Posterior cingulate gyrus (tissue), 11 donors: ENCODE measurements at places on chromosomes 1 and 21.

GRCh38 chr1:34977858-34978257 is 7.3 kb downstream of the TMEM35B start:
- DNase-seq = no peak

- DNase-seq = peak; percentile 83
These were observed 2.0 kb downstream of the ADAMTS1 start for GRCh38 chr21:26842974-26843932.

DNA sequence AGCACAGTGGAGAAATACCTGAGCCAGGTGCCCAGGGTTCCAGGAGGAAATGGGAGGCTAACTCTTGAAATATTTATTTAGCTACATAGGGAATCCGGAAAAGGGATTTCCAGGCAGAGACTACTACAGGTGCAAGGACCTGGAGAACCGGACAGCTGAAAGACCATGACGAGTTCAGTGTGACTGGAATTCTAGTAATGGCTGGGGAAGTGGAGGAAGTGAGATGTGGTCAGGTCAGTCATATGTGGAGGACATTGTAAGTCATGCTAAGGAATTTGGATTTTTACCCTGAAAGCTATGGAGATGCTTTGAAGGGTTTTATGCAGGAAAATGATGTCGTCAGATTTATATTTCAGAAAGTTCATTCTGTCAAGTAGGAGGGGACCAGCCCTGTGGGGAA is 1.8 kb downstream of the CAP1 start:
- DNase-seq = no peak

GRCh38 chr1:57424231-57425027 is 569 bp upstream of the DAB1 start:
- peak; percentile 92 for DNase-seq

GRCh38 chr1:53678938-53679825 is 59.8 kb downstream of the GLIS1 start:
- no peak for DNase-seq

DNA sequence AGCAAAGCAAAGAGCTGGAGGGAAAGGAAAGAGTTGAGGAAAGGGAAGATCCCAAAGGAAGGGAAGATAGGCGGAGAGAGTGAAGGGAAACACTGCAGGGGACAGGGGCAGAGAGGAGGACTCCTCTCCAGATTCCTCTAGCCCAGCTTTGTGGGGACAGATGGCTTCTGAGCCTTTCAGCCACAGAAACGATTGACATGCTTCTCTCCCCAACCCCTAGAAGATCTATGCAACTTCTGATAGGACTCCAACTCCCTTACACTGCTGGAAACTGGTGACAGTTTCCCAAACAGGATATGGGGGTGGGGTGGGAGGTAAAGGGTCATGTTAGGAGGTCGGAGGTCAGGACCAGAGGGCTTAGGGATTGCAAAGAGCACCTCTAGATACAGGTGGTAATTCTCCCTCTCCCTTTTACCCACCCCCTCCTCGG is 6.5 kb downstream of the MEX3A start:
- DNase-seq = no peak

DNA sequence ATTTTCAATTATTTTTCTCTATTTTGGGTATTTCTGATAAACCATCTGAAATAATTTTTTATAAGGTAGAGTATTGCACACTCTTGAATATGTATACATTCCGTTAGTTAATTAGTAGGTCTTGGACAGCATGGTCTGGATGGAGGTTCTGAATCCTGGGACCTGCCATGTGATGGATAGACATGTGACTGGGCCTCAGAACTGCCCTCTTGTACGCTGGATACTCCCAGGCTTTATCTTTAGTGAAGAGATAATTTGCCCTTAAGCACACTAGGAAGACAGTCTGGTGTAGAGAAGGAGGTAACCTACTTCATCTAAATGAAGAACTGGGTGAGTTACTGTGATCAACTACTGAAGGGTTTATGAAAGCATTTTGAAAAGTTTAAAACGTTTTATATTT is 48.9 kb downstream of the CNIH3 start:
- no peak for DNase-seq

- no peak for DNase-seq
These were observed 36.7 kb downstream of the DISC1 start for GRCh38 chr1:231663211-231663792.

DNA sequence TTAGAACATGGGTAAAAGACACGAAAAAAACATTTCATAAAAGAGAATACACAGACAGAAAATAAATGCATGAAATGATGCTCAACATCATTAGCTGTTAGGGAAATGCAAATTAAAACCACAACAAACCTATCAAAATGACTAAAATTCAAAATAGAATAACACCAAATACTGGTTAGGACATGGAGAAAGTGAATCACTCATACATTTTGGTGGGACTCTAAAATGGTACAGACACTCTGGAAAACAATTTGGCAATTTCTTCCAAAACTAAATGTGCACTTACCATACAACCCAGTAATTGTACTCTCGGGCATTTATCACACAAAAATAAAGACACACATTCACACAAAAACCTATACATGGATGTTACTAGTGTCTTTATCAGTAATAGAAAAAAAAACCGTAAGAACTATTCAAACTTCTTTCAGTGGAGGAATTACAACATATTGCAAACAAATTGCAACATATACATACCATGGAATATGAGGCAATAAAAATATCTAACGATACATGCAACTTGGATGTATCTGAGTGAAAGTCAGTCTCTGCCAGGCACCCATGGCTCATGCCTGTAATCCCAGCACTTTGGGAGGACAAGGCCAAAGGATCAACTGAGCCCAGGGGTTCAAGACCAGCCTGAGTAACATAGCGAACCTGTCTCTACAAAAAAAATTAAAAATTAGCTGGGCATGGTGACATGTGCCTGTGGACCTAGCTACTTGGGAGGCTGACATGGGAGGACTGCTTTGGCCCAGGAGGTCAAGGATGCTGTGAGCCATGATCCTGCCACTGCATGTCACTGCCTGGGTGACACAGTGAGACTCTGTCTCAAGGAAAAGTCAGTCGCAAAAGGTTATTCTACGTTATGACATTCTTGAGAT is 19.6 kb downstream of the HSF2BP start:
- DNase-seq = no peak

DNA sequence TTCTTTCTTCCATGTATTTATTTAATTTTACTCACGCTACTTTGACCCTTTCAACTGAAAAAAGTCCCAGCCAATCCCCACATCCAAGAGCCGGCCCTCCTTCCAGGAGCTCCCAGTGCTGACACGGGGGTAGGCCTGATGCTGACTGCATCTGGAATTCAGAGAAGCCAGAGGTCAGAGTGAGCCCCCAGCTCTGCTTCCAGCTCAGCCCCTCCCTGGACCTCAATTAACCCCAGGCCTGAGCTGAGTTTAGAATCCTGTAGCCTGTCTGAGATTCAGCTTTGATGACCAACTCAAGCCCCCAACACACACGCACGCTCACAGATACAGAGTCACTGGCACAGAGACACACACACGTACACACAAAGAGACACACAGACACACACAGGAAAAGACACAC is 247.9 kb downstream of the NPHP4 start:
- peak; percentile 37 for DNase-seq

DNA sequence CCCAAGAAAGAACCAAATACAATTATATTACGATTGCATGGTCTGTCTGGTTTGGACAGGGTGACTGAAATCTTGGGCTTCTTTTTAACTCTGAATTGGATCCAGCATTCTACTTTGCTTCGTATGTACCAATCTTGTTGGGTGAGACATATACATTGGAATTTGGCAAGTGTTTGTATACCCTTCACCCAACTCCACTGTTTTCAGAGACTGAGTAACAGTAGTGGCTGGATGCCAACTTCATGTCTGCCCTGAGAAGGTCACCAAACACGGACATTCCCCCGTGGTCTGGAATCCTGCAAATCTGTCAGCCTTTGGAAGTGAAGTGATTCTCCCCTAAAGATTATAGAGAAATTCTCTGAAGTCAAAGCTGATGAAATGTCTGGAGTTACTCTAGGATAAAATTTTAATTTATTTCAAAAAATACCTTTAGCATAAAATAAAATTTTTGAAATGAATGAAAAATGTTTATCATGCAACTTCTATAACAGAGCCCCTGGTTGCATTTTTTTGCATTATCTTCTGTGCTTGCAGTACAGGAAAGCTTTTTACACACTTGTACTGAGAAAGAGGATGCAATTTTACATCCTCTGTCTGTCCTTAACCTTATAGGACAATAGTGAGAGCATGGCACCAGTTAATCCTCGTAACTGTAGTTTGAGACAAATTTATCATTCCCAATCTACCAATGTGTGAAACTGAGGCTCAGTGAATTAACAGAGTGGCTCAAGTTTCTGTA is 201.8 kb downstream of the DISC1 start:
- DNase-seq = no peak

DNA sequence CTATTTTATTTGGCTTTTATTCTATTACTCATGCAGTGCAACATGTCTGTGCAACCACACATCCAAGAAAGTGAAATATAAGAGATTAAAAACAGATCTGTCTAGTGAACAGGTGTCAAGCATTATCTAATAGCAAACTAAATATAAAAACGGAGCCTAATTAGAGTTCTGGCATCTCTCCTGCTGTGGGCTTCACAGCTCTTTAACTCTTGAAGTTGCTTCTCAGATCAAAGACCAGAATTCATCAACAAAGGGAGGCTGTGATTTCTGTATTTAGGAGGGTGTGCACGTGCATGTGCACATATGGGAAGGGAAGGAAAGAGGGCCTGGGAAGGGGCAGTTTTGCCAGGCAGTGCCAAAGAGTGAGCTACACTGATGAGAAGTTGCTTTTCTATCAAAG is 81.0 kb downstream of the MIS18A start:
- no peak for DNase-seq

DNA sequence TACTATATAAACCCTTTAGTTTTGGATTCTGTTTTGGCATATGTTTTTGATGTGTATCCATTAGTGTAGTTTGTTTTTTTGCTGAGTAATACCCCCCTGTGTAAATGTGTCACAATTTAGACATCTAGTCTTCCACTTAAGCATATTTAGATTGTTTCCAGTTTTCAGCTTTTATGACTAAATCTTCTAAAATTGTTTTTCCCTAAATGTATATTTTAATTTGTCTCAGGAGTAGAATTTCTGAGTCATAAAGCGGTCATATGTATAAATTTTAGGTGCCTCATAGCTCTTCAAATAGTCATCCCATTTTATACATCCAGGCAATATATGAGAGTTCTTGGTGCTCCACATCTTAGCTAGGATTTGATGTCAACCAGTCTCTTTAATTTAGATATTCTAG is 1348.0 kb downstream of the MRPL39 start:
- no peak for DNase-seq

DNA sequence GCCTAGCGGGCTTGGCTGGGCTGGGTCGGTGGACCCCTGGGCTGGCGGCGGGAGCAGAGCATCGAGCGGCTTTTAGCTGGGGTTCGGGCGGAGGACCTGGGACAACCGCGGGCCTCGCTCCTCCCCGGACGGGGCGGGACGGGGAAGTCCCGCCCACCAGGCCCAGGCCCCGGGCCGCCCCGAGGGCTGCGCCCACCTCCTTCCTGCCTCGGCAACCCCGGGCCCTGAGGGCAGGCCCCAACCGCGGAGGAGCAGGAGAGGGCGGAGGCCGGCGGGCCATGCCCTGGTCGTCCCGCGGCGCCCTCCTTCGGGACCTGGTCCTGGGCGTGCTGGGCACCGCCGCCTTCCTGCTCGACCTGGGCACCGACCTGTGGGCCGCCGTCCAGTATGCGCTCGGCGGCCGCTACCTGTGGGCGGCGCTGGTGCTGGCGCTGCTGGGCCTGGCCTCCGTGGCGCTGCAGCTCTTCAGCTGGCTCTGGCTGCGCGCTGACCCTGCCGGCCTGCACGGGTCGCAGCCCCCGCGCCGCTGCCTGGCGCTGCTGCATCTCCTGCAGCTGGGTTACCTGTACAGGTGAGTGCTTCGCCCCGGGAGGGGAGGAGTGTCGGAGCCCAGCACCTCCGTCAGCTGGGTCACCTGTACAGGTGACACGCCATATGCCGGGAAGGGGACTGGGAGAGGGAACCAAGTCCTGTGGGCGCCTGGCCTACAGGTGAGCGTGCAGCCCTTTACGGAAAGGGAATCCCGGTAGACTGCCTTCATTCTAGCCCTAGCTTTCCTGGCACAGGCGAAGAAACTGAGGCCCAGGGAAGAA is at the start of gene XKR8:
Gene XKR8, plus strand, starts transcription at position 182 of the 812 bp plus-strand sequence. Its CDS starts 97 bp downstream, at position 279.
- peak; percentile 50 for DNase-seq

GRCh38 chr21:42489991-42490390 is 6.0 kb downstream of the RSPH1 start:
- no peak for DNase-seq

GRCh38 chr1:62384276-62385005 is 52.4 kb upstream of the USP1 start:
- DNase-seq = no peak

DNA sequence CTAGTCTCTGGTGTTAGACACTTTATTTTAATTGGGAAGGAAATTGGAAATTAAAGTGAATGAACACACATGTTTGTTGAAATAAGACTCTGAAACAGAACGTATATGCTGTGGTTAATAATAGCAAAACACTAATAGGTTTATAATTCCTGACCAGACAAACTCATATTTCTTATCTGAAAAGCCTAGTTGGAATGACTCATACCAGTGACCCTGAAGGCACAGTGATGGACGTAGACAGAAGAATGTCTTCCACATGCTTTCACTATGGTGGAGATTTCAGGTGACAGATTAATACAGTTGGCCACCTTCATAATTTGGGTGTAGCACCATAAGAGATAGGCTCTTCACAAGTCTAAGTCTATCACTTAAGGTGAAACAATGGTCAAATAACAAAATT is 83.0 kb upstream of the COL11A1 start:
- DNase-seq = no peak

GRCh38 chr1:6260961-6261614 is at the start of gene GPR153:
Gene GPR153, minus strand, starts transcription at chr1:6261098. Its CDS starts 6,193 bp downstream, at chr1:6254905.
- DNase-seq = no peak

GRCh38 chr21:45873866-45874265 is 107.7 kb upstream of the COL6A1 start:
- DNase-seq = no peak

- no peak for DNase-seq
These were observed 324.0 kb upstream of the DAB1 start for GRCh38 chr1:57747818-57748217.

- no peak for DNase-seq
These were observed 42.1 kb downstream of the SYCP1 start for GRCh38 chr1:114896795-114897194.

DNA sequence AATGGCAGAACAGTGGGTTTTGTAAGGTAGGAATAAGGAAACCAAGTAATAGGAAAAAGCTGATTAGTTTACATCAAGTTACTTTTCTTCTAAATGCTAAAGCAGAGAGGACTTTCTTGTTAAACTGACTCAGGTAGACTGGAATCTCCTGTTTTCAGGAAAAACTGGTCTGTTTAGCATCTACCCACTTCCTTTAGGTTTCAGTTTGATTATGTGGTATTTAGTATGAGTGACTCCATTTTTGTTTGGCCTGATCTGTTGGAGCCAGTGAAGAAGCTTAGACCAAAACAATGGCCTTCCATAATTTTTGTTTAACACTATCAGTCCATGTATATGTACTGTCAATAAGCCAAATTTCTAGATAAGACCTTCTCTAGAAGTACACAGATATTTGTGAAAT is 88.4 kb downstream of the EPB41 start:
- DNase-seq = no peak
